Germinal center (tissue), 1 donor: ENCODE measurements at places on chromosomes 1 and 21.

GRCh38 chr1:32303997-32304622 lies 12.2 kb downstream of the HDAC1 start:
- no peak for DNase-seq

DNA sequence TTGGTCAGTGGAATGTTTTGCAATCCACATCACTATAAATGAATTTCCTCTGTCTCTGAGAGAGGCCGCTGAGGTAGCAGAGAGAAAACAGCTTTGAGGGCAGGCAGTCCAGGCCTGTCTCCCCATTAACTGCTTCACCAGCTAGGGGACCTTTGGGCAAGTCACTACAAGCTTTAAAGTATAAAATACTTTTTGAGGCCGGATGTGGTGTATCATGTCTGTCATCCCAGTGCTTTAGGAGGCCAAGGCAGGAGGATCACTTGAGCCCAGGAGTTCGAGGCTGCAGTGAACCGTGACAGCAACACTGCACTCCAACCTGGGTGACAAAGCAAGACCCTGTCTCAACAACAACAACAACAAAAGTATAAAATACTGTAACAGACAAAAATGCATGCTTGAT lies 6.4 kb downstream of the IL6R start:
- DNase-seq: no peak

- no peak for DNase-seq
These were observed 589.4 kb downstream of the PLPP3 start for GRCh38 chr1:55990007-55990406.

DNA sequence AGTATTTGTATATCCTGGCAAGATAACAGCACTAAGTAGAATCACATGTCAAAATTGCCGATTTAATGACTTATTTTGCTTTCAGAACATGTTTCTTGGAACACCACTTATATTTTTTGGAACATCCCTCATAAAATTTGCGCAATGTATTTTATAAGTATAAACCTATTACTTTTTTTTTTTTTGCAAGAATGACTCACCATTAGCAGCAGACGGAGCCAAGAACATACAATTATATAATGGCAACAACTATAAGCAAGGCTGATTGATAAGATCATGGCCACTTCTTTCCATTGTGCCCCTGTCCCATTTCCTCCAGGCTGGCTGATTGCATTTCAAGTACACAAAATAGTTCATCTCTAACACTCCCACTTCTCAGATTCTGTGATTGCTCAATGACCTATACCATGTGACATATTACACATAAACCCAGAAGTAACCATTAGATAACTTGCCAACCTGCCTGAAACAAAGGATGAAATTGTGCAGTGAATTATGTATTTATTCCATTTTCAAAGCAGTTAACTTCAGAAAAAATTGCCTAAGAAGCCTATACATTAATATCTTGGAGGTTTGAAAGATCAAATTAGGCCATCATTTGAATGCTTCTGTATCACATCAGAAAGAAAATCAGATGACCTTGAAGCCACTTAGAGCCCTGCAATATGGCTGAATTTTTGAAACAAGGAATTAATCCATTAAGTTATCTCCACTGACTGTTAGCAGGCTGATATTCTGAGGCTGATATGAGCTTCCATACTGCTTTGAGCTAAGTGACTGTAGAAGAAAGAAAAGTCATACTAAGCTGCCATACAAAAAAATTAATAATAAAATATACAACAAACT lies 77.8 kb upstream of the PRMT6 start:
- DNase-seq: no peak

DNA sequence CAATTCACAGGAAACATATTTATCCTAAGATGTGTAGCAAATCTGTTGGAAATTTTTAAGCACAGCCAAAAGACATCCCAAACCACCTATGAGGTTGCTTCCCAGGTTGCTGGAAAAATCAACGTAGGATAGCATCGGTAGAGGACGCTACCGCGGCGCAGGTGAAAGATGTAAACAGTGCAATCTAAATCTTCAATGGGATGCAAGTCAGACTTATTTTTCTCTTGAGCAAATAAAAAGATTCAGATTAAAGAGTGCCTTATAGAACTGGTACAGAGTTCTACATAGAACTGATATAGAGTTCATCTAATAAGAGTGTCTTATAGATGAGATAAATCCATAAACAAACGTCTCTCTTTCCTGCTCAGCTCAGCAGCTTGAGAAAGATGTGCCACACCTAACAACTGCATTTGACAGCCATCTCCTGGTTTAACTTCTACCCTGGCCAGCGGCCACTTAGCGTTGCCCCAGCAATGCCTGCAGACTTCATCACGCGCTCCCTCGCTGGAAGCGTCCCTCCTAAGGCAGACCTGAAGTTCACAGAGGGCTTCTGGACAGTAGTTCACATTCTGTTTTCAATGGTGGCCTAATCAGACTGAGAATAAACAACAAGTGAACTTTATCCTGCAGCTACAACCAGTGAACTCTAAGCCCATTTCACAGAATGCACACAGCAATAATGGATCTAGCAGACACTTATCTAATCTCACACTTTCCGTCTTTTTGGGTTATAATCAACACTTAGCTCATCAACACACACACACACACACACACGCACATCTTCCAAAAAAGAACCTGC lies 164.5 kb downstream of the TOMM20 start:
- DNase-seq: no peak

GRCh38 chr1:71687376-71687775 lies 595.0 kb downstream of the NEGR1 start:
- DNase-seq: no peak

DNA sequence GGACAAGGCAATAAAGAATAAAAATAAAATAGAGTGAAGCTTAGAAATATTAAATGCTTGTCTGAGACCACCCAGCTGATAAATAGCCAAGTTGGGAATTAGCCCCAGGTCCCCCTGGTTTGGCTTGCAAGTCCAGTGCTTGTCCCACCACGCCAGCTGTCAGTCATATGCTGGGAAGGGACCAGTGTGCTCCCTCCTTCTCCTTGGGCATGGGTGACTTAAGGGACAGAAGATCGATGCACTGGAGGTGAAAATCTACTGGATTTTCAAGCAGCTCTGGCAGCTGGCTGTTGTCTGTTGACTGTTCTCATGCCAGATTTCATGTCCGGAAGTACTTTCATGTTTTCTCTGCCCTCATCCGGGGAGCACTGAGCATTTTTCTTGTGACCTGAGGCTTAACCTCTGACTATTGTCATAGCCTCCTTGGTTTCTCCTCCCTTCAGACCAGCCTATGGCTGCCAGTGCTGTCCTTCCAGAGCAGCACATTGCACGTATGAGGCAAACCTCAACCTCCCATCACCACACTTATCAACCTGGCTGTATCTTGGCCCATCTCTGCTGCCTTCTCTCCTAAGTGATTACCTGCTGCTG lies 12.4 kb downstream of the LMOD1 start:
- no peak for DNase-seq

DNA sequence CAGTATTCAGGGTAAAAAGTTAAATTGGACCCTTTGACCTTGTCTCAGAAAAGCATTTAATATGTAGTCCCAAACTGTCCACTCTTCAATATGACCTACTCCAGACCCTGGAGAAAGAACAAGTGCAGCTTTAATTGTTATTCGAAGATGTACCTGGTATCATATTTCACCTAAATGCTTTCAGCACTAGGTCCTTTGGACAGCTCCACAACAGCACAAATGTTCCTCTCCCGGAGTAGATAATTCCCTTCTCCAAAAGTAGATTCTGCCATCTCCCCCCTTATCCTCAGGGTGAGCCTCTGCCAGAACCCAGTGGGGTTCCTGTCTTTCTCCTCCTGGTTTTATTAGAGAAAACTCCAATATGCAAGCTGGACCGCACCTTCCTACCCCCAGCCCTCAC lies 104.5 kb upstream of the AJAP1 start:
- DNase-seq: no peak

- no peak for DNase-seq
These were observed 8.8 kb downstream of the CD1E start for GRCh38 chr1:158362482-158362881.

GRCh38 chr1:58781541-58782177 lies 2.2 kb downstream of the JUN start:
- DNase-seq: peak; percentile 21
